ENCODE measurements at places on chromosomes 6 and 20.

DNA sequence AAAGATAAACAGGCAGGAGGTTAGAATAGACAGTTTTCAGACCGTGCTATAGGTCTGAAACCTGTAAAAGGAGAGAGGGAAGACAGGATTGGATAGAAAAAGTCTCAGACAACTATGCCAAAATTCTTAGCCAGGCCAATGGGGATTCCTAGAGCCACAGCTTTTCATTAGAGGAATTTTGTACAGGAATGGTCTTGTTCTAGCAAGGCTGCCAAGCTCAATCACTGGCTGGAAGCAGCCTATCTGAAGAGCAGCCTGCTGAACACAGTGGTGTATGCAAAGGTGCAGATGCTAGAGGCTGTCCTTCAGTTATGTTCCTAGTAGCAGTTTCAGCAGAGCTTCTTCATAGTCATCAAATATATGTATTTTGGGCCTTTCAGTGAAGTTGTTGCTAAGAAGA lies 313.1 kb downstream of the GRIK2 start:
- H3K27ac ChIP-seq: no peak overlapping the region
- no peak for DNase-seq
- no peaks in the 10 kb centered on the region for H3K36me3 ChIP-seq
- no peaks in the 10 kb centered on the region for H3K27me3 ChIP-seq

DNA sequence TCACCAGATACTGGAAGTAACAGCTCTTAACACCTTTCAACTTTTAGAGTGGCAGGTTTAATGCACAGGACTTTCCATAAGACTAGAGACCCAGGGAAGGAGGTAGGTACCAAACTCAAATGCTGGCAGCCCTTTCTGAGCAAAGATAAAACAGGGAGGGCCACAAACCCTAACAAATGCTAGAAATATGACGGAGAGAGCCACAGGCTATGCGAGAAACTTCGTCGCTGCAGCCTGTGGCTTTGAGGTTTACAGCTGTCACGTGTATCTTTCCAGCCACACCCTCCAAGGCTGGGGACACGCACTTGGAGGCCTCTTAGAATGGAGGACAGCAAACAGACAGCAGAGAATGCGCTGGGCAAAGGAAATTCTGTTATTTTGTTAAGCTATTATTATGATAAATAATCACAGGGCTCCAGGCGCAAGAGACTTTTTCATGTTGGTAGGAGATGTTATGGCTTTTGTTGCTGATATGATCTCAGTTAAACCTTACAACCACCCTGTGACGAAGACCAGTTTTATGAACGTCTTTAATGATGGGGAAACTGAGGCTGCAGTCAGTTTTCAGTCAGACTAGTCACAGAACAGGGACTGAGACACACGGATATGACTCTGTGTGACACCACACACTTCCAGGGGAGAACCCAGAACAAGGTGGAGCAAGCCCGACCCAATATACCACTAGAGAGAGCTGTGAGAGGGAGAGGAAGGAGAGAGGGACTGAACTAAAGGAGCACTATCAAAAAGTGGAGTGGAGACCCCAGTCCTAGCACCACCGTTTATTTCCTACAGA lies 2.0 kb downstream of the TRAM2 start:
- peak; percentile 69 for DNase-seq
- peak overlapping the region; percentile 46 for H3K27ac ChIP-seq
- H3K36me3 ChIP-seq: peaks cover 4% of the 10 kb centered on the region
- peaks cover 2% of the 10 kb centered on the region for H3K27me3 ChIP-seq
- peak overlapping the region; percentile 85 for H3K4me3 ChIP-seq
- peaks cover 37% of the 10 kb centered on the region for H3K4me1 ChIP-seq

GRCh38 chr20:46946181-46946624 lies 51.6 kb downstream of the EYA2 start:
- H3K27ac ChIP-seq: no peak overlapping the region
- no peaks in the 10 kb centered on the region for H3K36me3 ChIP-seq
- H3K4me3 ChIP-seq: no peak overlapping the region
- H3K4me1 ChIP-seq: no peaks in the 10 kb centered on the region

DNA sequence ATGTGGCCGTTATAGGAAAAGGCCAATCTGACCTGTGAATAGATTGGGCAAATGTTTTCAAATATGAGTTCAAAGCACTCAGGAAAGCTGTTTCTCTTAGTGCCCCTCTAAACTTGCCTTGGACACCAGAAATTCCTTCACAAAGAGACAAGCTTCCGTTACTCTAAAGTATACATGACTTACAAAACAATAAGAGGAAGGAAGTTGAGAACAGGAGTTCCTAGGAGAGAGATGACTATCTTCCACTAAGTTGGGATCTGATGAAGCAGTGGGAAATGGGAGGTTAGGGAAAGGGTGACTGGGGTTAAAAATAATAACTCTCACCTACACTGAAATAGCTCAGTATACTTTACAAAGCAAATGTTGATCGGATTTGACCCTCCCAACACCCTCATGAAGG lies 50.0 kb downstream of the ISM1 start:
- H3K27ac ChIP-seq: no peak overlapping the region
- H3K36me3 ChIP-seq: peaks cover 7% of the 10 kb centered on the region
- H3K4me1 ChIP-seq: no peaks in the 10 kb centered on the region
- peaks cover 2% of the 10 kb centered on the region for H3K27me3 ChIP-seq
- no peak overlapping the region for H3K4me3 ChIP-seq

- no peak overlapping the region for H3K4me3 ChIP-seq
- DNase-seq: no peak
- H3K36me3 ChIP-seq: peaks cover 24% of the 10 kb centered on the region
- H3K27ac ChIP-seq: no peak overlapping the region
- H3K27me3 ChIP-seq: no peaks in the 10 kb centered on the region
Observed at GRCh38 chr6:25997921-25998320, 35.3 kb downstream of the TRIM38 start.

- peaks cover 2% of the 10 kb centered on the region for H3K4me1 ChIP-seq
- no peaks in the 10 kb centered on the region for H3K27me3 ChIP-seq
- DNase-seq: no peak
Observed at GRCh38 chr20:52926505-52926904, 45.7 kb upstream of the TSHZ2 start.

DNA sequence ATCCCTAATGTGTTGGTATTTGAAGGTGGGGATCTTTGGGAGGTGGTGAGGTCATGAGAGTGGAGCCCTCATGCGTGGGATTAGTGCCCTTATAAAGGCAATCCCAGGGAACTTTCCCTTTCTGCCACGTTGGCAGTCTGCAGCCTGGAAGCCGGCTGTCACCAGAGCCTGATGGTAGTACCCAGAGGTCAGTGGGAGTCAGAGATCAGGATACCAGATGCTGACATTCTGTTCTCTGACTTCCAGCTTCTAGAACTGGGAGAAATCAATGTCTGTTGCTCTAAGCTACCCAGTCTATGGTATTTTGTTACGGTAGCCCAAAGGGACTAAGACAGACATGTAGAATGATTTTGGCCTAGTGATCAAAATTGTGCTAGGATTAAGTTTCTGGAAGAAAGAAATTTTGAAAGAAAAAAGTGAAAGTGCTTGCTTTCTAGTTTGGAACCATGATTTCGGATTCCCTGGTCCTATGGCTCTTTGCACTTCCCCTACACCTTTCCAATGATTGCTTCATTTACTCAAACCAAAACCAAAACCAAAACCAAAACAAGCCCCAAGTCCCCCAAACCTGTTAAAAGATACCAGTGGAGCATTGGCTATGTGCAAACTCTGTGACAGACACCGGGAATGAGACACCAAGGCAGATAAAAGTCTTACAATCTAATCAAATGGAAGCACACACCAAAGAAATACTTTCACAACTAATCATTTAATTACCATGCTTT lies 173.7 kb upstream of the ZNF217 start:
- no peak overlapping the region for H3K4me3 ChIP-seq
- H3K36me3 ChIP-seq: no peaks in the 10 kb centered on the region
- H3K27ac ChIP-seq: no peak overlapping the region
- H3K27me3 ChIP-seq: no peaks in the 10 kb centered on the region
- no peak for DNase-seq

GRCh38 chr6:17349427-17349826 lies 44.0 kb upstream of the CAP2 start:
- H3K27ac ChIP-seq: no peak overlapping the region
- H3K36me3 ChIP-seq: no peaks in the 10 kb centered on the region
- DNase-seq: no peak

DNA sequence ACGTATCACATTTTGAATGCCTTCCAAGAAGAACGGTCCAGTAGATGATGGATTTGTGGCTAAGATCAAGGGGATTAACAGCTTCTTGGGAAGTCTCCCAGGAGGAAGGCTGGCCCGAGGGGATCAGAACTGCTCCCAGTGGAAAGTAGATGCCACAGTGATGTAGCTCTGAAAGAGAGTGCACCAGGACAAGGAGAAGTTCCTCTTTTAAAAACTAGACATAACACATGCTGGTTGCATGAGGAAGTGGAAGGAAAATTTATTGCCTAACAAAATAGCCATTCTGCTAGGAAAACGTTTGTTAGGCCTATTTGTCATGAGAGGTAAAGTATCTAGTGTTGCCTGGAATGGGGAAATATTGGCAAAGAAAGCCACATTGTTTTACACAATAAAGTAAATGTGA lies 87.8 kb downstream of the CDH26 start:
- no peak for DNase-seq
- H3K27me3 ChIP-seq: peaks cover 4% of the 10 kb centered on the region
- H3K36me3 ChIP-seq: no peaks in the 10 kb centered on the region
- no peak overlapping the region for H3K27ac ChIP-seq
- no peaks in the 10 kb centered on the region for H3K4me1 ChIP-seq
- H3K4me3 ChIP-seq: no peak overlapping the region

- H3K4me1 ChIP-seq: peaks cover 3% of the 10 kb centered on the region
- H3K27ac ChIP-seq: no peak overlapping the region
- DNase-seq: no peak
- peaks cover 43% of the 10 kb centered on the region for H3K27me3 ChIP-seq
- no peaks in the 10 kb centered on the region for H3K36me3 ChIP-seq
Observed at GRCh38 chr20:32033316-32033715, 18.7 kb upstream of the HCK start.

GRCh38 chr6:116090251-116090650 lies 10.4 kb upstream of the NT5DC1 start:
- H3K4me3 ChIP-seq: no peak overlapping the region
- peaks cover 2% of the 10 kb centered on the region for H3K27me3 ChIP-seq
- H3K27ac ChIP-seq: peak overlapping the region; percentile 74
- DNase-seq: peak; percentile 26
- H3K36me3 ChIP-seq: peaks cover 4% of the 10 kb centered on the region

GRCh38 chr6:78999737-79000136 lies 78.3 kb downstream of the PHIP start:
- peaks cover 74% of the 10 kb centered on the region for H3K36me3 ChIP-seq
- H3K27me3 ChIP-seq: no peaks in the 10 kb centered on the region
- no peak for DNase-seq
- H3K27ac ChIP-seq: no peak overlapping the region
- H3K4me3 ChIP-seq: no peak overlapping the region

GRCh38 chr6:15283986-15284361 lies 38.1 kb downstream of the JARID2 start:
- H3K27ac ChIP-seq: no peak overlapping the region
- H3K36me3 ChIP-seq: peaks cover 61% of the 10 kb centered on the region
- peaks cover 59% of the 10 kb centered on the region for H3K4me1 ChIP-seq
- no peak for DNase-seq
- H3K27me3 ChIP-seq: no peaks in the 10 kb centered on the region

- no peaks in the 10 kb centered on the region for H3K4me1 ChIP-seq
- no peak overlapping the region for H3K4me3 ChIP-seq
- no peaks in the 10 kb centered on the region for H3K27me3 ChIP-seq
- H3K36me3 ChIP-seq: no peaks in the 10 kb centered on the region
- no peak overlapping the region for H3K27ac ChIP-seq
- DNase-seq: no peak
Observed at GRCh38 chr6:154092326-154092962, 53.4 kb downstream of the OPRM1 start.

- H3K36me3 ChIP-seq: no peaks in the 10 kb centered on the region
- H3K27ac ChIP-seq: no peak overlapping the region
- no peak for DNase-seq
- no peak overlapping the region for H3K4me3 ChIP-seq
- H3K27me3 ChIP-seq: no peaks in the 10 kb centered on the region
- no peaks in the 10 kb centered on the region for H3K4me1 ChIP-seq
Observed at GRCh38 chr6:3725145-3726047, 26.1 kb downstream of the PXDC1 start.

- peaks cover 31% of the 10 kb centered on the region for H3K27me3 ChIP-seq
- no peak overlapping the region for H3K27ac ChIP-seq
- no peak overlapping the region for H3K4me3 ChIP-seq
- no peak for DNase-seq
- H3K4me1 ChIP-seq: peaks cover 1% of the 10 kb centered on the region
Observed at GRCh38 chr20:59576216-59576953, 28.0 kb upstream of the PHACTR3 start.

DNA sequence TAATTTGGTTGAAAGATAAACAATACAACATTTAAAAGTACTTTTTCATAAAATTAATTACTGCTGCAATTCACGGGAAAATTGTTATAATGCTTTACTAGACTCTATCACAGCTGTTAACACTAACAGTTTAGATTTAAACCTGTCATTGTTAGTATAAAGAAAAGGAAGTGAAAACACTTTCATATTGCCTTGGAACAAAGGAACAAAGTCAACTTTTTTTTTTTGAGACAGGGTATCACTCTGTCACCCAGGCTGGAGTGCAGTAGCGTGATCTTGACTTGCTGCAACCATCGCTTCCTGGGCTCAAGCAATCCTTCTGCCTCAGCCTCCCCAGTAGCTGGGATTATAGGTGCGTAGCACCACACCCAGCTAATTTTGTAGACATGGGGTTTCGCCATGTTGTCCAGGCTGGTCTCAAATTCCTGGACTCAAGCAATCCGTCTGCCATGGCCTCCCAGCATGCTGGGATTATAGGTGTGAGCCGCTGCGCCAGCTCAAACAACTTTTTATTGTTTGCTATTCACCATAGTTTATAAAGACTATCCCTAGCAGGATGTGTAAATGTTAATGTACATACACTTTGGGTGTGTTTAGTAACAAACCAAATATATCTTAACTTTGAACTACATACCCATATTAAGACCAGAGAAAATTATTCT lies 22.1 kb downstream of the SLC35A1 start:
- H3K27ac ChIP-seq: no peak overlapping the region
- H3K27me3 ChIP-seq: no peaks in the 10 kb centered on the region
- peaks cover 16% of the 10 kb centered on the region for H3K36me3 ChIP-seq
- H3K4me1 ChIP-seq: no peaks in the 10 kb centered on the region
- no peak overlapping the region for H3K4me3 ChIP-seq
